ENCODE measurements at places on chromosomes 6 and 20.

GRCh38 chr6:9761220-9761619, 653.7 kb downstream of the TFAP2A start:
- DNase-seq, result no peak

DNA sequence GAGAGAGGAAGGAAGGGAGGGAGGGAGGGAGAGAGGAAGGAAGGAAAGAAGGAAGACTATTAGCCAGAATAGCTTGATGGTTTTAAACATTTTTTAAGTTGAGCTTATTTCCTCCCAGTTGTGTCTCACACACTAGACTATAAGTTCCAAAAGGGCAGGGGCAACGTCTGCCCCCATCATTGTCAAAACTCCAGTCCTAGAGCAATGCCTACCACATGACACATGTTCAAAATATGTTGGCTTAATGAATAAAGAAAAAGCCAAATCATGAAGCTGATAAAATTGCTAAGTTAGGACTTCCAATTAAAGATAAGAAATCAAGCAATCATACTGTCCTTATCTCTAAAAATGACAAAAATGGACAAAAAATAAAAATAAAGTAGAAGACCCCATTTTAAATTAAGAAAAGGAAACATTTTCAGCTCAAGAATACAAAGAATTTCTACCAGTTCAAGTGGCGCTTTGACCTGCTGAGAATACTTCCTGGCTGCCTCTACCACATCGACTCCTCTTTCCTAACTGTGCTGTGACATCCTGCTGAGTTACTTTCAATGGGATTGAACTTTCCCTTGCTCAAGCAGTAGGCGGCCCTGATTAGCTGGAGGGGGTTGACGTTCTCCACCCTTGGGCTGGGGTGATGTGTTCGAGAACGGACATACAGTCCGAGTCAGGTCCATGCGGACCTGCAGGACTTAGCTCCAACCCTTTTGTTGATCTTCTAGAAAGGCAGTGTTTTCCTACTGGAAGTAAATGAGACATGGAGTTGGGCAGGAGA, 283.9 kb upstream of the FOXQ1 start:
- DNase-seq, result no peak

GRCh38 chr6:105893741-105894140, 192.4 kb upstream of the PRDM1 start:
- DNase-seq, result no peak

GRCh38 chr6:32255199-32256153, 31.6 kb upstream of the NOTCH4 start:
- no peak for DNase-seq

GRCh38 chr20:59469267-59470252, 134.8 kb upstream of the PHACTR3 start:
- DNase-seq, result no peak

GRCh38 chr6:131257104-131257503, 121.8 kb downstream of the AKAP7 start:
- DNase-seq, result no peak

DNA sequence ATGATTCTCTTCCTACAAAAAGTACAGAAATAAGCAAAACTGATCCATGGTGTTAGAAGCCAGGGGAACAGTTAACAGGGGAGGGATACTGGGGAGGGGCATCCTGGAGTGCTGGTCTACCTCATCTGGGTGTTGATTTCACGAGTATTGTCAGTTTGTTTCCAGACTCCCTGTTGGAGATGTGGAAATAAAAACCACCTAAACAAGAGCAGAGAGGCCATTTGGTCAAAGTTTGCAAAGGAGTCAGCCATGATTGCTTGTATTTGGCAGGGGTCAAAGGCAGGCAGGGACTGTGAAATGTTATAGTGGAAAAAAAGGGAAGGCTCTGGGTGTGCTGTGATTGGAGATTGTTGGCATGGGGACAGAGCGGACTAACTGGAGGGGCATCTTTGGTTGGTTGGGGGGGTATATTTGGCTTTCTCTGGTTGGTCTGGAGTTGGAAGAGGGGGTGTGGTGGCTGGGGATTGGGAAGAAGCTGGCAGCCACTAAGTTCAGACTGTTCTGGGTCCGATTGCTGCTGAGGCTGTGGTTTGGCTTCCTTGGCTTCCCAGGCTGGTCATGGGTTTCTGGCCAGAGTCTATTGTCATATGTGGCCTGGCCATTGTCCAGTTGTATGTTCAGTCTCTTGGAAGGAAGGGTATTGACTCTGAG, 14.9 kb upstream of the PANK2 start:
- no peak for DNase-seq

- no peak for DNase-seq
Measured at GRCh38 chr6:107491760-107492660, 2.1 kb downstream of the SOBP start.

- no peak for DNase-seq
Measured at GRCh38 chr6:2464641-2465040, 219.2 kb upstream of the GMDS start.

GRCh38 chr6:5510331-5511133, 249.2 kb downstream of the FARS2 start:
- no peak for DNase-seq

- DNase-seq, result no peak
Measured at GRCh38 chr6:78947962-78948361, 80.6 kb downstream of the IRAK1BP1 start.

DNA sequence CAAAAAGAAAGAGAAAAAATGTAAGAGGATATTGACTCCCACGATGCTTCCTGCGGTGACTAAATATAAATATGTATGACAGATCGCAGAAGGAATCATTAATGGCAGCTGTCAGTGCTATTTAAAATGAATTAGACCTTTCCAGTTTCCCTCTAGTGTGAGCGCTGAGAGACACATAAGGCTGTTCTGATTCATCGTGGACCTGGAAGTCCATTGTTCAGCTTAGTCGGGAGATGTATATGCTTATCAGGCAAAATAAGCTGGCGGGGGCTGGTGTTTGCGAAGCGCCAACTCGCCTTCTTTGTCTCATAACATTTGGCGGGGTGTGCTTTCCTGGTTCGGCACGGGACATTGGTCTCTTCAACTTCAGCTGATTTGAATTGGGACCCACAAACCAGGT, 95.4 kb downstream of the CDH4 start:
- DNase-seq, result no peak

DNA sequence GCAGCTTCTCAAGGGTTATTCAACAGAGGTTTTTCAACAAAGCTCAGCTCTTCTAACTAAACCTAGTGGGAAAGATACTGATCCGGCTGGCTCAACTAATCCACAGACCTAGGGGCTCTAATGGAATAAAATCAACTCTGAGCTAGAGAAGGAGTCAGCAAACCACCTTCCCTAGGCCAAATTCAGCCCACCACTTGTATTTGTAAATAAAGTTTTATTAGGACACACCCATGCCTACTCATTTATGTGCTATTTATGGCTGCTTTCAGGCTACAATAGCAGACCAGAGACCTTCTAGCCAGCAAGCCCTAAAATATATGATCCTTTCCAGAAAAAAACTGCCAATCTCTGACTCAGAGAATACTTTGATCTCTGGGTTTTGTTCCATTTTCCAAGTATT, 6.0 kb upstream of the RAB22A start:
- DNase-seq, result no peak

DNA sequence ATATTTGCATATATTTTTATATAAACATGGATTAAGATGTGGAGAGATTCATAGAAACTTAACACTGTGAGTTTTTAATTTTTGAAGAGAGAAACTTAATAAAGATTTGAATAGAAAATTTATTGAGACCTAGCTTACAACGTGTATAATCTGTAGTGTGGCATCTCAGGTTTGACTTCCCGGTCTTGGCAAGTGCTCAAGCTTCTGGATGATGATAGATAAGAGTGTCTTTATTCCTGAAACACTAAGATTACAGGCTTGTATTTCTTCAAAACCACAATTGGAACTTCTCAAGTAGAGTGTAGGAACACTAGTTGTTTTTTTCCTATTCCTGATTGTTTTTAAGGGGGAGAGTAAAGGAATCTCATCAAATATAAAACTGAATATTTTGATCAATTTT, 64.6 kb upstream of the NOTCH4 start:
- DNase-seq, result no peak

DNA sequence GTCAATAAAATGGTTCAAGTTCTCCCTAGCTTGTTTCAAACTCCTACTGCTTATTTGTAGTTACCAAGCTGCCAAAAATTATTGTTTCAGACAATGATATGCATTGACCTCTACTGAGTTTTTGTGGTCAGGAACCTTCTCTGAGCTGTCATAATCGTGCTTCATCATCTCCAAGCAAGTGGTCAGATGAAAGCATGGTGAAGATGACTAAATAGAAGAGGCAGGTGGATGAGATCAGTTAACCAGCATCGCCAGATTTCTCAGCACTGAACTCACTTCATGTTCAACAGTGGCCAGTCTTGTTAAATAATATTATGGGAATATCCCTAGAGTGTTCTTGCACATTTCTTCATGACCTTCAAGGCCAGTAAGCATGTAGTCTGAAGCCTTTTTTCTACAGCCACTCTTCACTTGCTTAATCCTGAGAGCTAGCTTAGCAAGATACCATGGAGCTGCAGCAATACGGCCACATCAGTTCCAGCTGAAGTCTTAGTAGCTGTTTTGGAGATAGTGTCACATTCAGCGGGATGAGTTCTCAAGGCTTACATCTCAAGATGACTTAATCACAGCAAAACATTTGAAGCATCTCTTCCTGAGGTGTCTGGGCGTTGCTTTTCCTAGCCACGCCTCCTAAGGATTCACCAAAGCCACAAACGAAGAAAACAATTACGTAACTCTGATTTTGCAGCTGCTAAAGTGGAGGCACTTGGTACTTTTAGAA, 101.6 kb upstream of the TMEM30A start:
- DNase-seq, result no peak

DNA sequence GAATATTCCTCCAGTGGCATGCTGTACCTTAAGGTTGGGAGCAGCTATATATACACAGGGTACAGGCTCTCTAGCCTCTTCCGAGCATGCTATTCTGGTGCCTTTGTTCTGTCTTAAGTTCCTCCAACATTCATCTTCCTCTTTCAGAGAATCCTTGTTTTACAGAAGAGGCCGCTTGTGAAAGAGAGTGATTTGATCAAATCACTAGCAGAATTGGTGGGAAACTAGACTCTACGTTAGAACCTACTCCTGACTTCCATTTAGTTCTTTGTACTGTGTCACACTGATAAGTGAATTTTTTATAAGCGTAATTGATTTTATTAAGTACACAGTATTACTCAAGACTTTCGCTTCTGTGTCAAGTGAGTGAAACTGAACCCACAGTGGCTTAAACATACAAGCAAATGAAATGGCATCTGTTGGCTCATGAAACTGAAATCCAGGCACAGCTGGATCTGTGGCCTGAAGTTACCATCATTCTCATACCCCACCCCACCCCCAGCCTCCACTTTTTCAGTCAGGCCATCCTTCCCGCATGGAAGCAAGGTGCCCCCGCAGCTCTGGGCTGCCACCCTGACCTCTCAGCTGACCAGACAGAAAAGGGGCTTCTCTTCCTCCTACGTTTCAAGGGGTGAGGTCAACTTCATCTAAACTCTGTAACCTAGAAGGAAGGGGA, 102.3 kb downstream of the RPP40 start:
- no peak for DNase-seq

GRCh38 chr20:50271176-50271575, 80.5 kb downstream of the CEBPB start:
- no peak for DNase-seq

- no peak for DNase-seq
Measured at GRCh38 chr6:136031982-136032381, 180.5 kb downstream of the PDE7B start.

- DNase-seq, result no peak
Measured at GRCh38 chr6:35302604-35303241, 5.1 kb downstream of the DEF6 start.

GRCh38 chr6:135594000-135594399, 96.5 kb upstream of the AHI1 start:
- DNase-seq, result no peak

DNA sequence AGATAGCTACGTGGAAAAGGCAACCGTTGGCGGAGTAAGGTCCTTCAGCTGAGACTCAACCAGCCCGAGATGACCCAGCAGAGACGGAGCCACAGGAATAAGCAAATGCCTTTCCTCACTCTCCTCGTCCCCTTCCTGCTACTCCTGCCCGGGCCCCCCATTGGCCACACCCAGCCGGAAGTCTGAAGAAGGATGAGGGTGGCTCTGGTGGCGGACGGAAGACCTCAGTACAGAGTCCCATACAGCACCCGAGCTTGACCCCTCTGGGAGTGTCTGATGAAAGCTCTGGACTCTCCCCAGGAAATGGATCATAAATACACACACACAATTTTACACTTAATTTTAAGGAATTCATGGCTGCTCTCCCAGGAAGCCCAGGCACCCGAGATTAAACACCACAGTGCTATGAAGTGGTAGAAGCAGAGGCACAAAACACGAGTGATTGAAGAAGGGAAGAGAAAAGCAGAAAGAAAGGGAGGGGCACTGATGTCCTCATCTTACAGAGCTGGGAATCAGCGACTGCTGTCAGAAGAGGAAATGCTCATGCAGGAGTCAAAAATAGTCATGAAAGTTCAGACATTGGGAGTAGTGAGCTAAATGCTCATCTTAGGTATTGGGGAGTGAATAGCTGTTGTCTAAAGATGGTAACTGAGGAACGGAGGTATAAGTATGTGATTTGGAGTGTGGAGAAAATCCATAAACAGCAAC, 125.6 kb downstream of the BANF2 start:
- DNase-seq, result no peak

DNA sequence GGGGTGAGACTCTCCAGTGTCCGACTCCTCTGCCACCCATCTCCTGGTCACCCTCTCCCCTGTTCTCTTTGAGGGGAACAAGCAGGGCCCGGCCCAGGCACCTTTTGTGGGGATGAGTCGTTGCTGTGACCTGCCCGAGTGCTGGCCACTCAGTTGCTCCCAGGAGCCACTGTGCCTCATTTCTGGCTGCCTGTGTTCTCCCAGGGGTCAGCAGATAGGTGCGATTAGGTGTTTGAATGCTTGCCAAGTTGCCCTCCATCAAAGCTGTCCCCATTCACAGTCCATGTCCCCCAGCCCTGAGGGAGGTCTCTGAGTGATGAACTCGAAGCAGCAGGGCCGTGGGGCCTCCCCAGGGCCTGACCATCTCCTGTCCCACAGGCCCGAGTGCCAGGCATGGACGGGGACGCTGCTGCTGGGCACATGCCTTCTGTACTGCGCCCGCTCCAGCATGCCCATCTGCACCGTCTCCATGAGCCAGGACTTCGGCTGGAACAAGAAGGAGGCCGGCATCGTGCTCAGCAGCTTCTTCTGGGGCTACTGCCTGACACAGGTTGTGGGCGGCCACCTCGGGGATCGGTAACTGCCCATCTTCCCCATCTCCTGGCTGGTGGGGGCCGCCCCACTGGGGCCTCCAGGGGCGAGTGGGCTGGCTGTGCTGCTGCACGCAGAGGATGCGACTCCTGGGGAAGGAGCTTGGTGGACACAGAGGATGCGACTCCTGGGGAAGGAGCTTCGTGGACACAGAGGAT, 4.1 kb downstream of the SLC17A9 start:
- no peak for DNase-seq

GRCh38 chr6:154509421-154510143, 903 bp downstream of the CNKSR3 start:
- no peak for DNase-seq
